CD8-positive, alpha-beta memory T cell (primary cell): ENCODE measurements at places on chromosomes 16 and 17.

GRCh38 chr17:15973834-15974233 is 25.7 kb downstream of the ZSWIM7 start:
- DNase-seq: no peak

DNA sequence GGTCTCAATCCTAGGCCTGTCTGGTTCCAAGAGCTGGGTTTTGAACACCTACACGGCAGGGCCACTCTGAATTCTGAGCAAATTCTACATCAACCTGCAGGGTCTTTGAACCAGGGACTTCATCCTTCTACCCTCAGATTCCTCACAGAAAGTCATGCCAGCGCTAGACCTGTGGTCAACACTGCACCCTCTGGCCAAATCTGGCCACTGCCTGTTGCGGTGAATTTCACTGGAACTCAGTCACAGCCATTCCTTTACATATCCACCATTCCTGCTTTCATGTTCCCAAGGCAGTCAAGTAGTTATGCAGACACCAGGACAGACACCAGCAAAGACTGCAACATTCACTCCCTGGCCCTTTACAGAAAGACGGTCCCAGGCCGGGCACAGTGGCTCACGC is 144.6 kb downstream of the C16orf95 start:
- no peak for DNase-seq

GRCh38 chr16:50281391-50282009 is 15.1 kb downstream of the ADCY7 start:
- DNase-seq: no peak

DNA sequence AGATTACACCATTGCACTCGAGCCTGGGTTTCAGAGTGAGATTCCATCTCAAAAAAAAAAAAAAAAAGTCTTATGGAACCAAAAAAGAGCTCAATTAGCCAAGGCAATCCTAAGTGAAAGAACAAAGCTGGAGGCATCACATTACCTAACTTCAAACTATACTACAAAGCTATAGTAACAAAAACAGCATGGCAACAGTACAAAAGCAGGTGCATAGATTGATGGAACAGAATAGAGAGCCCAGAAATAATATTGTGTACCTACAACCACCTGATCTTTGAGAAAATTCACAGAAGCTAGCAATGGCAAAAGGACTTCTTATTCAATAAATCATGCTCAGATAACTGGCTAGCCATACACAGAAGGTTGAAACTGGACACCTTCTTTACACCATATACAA is 24.7 kb upstream of the CCL2 start:
- no peak for DNase-seq
